ENCODE measurements at places on chromosomes 3 and 15.

GRCh38 chr3:113783980-113784379 lies 37.1 kb downstream of the ATP6V1A start:
- no peak for DNase-seq

DNA sequence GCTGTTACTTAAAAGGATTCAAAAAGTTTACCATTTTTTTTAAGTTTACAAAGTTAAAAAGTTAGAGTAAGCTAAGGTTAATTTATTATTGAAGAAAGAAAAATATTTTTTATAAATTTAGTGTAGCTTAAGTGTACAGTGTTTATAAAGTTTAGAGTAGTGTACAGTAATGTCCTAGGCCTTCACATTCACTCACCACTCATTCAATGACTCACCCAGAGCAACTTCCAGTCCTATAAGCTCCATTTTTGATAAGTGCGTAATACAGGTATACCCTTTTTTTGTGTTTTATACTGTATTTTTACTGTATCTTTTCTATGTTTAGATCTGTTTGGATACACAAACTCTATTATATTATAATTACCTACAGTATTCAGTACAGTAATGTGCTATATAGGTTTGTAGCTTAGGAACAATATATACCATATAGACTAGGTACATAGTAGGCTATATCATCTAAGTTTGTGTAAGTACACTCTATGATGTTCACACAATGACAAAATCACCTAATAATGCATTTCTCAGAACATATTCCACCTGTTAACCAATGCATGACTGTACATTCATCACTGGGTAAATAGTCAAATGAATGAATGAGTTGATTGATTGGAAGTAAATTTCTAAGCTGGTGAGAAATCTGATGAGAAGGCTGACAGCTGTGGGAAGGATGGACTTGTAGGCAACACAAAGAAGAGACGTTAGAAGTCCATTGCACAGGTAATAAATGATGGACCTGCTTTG lies 95.2 kb upstream of the CDIN1 start:
- no peak for DNase-seq

DNA sequence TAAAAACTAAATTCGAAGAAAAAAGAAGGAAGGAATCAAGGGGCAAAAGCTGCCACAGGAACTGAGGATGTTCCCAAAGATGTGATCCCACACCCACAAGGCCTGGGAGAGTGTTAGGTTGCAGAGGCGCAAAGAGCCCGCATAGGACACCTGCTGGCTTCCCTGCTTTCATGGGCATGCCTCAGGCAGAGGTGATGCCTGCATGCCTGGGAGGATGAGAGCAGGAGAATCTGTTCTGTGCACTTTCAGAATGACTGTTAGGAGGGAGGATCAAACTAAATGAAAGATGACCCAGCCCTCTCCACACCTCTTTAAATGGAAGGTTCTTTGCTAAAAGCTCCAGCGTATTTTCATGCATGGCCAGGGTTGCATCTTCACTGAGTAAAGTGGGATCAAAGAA lies 162.4 kb downstream of the PLCL2 start:
- no peak for DNase-seq

- no peak for DNase-seq
These were observed 71.3 kb downstream of the MBNL1 start for GRCh38 chr3:152339881-152340505.

DNA sequence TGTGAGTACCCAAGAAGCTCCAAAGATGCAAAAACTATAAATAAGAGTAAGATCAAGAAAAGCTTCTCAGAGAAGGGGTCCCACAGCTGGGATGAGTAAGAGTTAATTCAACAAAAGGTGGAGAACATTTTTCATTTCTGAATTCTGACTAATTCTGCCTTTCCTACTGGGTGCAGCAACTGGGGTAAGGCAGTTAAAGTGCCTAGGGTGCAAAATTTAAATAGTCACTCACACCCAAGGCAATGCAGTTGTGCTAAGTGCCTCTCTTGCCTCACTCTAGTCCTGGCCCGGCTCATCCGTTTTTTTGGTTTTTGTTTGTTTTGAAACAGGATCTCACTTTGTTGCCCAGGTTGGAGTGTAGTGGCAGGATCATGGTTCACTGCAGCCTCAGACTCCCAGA lies 240.2 kb downstream of the TP63 start:
- no peak for DNase-seq

- DNase-seq, result no peak
These were observed 469.6 kb upstream of the DPPA4 start for GRCh38 chr3:109806929-109807328.

GRCh38 chr15:25532269-25533140 lies 93.7 kb upstream of the UBE3A start:
- DNase-seq, result no peak

DNA sequence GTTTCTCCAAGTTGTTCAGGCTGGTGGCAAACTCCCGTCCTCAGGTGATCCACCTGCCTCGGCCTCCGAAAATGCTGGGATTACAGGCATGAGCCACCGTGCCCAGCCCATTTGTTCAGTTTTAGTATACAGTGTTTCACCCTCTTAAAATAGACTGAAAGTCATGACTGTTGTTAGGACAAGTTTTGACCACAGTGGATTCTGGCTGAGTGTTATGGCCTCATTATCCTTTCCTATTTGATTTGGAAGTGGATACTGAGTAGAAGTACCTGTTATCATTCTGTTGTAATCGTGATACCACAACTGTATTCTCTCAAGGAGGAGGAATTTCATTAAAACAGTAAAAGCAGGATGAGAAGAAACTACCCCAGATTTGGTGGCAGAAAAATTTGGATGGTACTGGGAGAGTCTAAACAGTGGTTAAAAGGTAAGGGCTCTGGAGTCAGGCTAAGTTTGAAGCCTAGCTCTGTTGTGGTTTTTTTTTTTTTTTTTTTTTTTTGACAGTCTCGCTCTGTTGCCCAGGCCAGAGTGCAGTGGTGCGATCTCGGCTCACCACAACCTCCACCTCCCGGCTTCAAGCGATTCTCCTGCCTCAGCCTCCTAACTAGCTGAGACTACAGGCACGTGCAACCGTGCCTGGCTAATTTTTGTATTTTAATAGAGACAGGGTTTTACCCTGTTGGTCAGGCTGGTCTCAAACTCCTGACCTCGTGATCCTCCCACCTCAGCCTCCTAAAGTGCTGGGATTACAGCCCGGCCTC lies 2.6 kb downstream of the MAP2K1 start:
- DNase-seq, result no peak

- no peak for DNase-seq
These were observed 47.6 kb upstream of the TRPM1 start for GRCh38 chr15:31149088-31149505.

- DNase-seq, result peak; percentile 39
These were observed 69.0 kb downstream of the RAB7A start for GRCh38 chr3:128794770-128795649.

- DNase-seq, result no peak
These were observed 172.2 kb upstream of the TSPAN3 start for GRCh38 chr15:77243135-77243534.

- no peak for DNase-seq
These were observed 287.0 kb upstream of the LYSMD4 start for GRCh38 chr15:100020189-100020588.

- no peak for DNase-seq
These were observed 583.5 kb downstream of the ROBO1 start for GRCh38 chr3:79184251-79184650.

DNA sequence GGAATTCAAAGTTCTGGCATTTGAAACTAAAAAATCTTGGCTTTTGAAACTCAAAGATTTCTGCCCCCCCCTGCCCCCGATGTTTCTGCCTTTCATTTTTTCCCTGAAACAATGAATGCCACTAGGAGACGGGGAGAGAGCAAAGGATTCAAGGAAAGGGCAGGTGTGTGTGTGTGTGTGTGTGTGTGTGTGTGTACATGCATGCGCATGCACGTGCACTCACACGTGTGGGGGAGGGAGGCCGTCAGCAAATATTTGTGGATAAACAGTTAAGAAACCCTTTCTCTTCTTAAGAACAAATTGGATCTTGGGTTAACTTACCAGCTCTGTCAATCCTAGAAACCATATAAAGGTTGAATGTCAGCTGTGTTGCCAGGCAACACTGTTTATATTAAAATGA lies 29.2 kb upstream of the CCDC174 start:
- no peak for DNase-seq

Measured in stimulated activated CD4-positive, alpha-beta T cell treated with anti-CD3 and anti-CD28 coated beads, Interleukin-12 subunit alpha, Interleukin-12 subunit beta, amount 100 ng/mL, for 48 hours (primary cell).